Activated naive CD8-positive, alpha-beta T cell treated with anti-CD3 and anti-CD28 coated beads, Interleukin-2, amount 50 U/mL, for 24 hours (primary cell): ENCODE measurements at places on chromosomes 1 and 21.

GRCh38 chr1:154350383-154350782 lies 25.1 kb downstream of the ATP8B2 start:
- DNase-seq: no peak

DNA sequence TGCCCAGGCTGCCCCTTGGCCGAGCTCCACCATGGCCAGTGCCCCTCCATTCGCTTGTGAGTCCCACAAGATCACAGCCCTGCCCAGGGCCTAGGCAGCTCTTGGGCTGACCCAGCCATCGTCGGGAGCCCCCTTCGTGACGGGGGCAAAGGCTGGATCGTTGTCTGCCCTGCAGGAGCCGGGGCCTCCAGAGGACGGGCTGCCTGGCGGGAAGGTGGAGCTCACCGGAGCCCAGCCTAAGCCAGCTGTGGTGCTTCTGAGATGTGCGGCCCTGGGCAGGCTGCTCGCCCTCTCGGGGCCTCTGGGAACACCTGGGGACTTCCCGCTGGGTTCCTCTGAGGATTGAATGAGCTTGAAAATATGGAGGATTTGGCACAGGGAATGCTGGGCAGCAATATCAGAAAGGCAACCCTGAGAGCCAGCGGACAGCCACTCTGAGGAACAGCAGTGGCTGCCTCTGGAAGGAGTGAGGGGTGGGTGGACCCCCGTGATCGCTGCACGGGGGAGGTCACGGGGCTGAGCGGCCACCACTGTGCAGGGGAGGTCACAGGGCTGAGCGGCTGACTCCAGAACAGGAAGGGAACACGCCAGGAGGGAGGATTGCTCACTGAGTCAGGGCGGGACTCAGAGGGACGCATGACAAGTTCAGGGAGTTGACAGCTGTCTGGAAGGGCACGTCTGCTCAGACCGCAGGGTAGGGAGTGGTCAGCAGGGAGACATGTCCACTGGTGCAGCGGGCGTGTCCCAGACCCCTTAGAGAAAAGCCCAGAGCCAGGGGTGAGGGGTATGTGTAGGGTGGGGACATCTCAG lies 19.3 kb downstream of the TP73 start:
- no peak for DNase-seq

GRCh38 chr1:247656221-247656875 lies 23.2 kb downstream of the OR13G1 start:
- DNase-seq: no peak

DNA sequence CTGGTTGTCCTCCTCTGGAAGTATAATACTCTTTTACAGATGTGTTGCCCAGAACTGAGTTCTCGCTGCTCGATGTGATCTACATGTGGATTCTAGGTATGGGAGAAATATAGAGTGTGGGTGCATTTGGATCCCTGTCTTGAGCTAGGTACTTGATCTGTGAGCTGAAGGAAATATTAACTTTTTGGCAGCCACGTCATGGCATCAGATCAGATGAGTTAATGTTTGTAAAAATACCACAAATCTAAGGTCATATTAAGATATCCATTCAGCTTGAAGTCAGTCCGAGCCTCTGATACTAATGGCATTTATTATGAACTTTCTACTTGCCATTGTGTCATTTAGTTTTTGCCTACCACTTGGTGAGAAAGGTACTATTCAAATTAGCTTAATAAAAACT lies 24.6 kb downstream of the MAPKAPK2 start:
- no peak for DNase-seq

- DNase-seq: no peak
Measured at GRCh38 chr1:54289712-54290233, 89.8 kb downstream of the MRPL37 start.
